Stimulated activated CD8-positive, alpha-beta memory T cell treated with anti-CD3 and anti-CD28 coated beads, Interleukin-4, amount 100 ng/mL, for 1 hour (primary cell): ENCODE measurements at places on chromosomes 3 and 15.

- DNase-seq: no peak
Measured at GRCh38 chr3:187498211-187498724, 130.1 kb downstream of the RTP4 start.

DNA sequence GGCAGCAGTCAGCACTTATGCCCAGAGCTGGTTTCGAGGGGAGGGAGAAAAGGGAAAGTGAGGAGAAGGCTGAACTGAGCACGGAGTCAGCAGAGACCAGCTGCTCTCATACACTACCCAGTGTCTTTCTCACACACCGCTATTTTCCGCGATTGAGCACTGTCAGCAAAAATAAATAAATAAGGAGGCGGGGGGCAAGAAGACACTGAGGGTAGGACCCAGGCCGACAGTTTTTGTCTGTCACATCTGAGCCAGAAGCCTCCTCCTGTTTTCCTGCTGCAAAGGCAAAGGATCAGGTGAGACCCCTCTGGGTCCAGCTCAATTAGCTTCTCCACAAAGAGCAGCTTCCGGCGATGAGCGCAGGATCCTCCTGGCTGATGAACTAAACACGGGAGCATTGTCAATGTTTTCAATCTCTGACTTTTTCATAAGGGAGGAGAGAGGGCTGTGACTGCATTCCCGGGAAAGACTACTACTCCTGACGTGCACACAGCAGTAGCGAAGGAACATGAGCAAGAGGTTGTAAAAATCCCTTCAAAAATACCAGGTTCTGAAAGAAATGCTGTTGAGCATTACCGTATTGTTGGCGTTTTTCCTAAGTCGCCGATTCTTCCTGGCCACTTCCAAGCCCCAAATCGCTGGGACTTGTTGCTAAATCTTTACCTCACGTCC, 1.3 kb downstream of the FRMD5 start:
- DNase-seq: no peak

GRCh38 chr15:70699890-70700289, 63.5 kb downstream of the UACA start:
- DNase-seq: no peak

DNA sequence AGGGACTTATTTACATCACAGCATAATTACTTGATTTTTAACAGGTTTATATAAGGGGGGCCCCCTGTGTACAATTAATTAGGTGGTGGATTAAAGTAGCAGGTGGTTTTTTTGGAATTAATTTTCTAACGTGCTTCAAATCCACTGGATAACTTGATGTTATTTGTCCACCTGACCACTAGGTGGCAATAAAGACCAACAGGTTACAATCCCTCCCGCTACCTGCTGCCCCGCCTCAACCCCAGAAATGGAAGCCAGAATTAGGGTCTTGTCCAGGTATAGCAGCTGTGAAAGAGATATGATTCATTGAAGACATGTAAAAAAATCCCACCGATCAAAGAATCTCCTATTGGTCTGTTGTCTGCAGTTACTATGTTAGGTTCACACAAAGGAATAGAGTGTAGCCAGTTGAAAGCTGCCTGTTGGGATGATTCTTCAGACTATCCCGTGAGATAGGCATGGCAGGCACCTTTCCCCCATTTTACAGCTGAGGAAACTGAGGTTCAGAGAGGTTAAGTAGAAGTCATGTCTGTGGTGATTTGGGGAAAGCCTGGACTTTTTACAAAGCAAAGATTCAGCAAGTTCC, 44.0 kb downstream of the MFSD1 start:
- no peak for DNase-seq

DNA sequence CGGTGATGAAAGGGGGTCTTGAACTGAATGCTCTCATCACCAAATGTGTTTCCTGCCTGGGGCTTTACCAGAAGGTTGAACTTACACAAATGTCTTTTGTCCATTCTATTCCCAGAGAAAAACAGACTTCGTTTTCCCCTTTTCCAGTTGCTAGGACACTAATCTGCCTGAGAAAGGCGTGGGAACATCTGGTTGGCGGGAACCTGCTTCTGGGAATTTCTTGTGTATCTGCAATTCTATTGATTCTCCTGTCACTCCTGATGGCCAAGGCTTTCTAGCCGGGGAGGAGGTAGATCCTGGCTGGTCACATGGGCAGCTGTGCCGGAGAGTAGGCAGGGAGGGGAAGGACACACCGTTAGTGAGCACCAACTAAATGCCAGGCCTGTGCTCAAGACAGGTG, 31.1 kb upstream of the CCDC174 start:
- DNase-seq: no peak

GRCh38 chr3:154522036-154522602, 92.1 kb upstream of the GPR149 start:
- no peak for DNase-seq

DNA sequence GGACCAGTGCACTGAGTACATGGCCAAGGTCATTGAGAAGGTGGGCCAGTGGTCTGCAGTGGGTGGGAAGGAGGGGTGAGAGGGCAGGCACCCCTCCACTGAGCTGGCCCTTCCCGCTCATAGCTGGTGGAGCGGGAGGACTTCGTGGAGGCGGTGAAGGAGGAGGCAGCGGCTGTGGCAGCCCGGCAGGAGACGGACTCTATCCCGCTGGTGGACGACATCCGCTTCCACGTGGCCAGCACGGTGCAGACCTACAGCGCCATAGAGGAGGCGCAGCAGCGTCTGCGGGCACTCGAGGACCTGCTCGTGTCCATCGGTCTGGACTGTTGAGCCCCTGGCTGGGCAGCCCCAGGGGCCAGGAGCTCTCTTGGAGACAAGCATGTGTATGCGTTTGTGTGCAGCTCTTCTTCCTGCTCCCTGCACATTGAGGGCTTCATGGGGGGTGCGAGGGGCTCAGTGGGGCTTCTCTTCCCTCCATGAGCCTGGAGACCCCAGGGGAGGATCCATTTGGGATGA, 7.5 kb downstream of the ABTB1 start:
- DNase-seq: no peak
